ENCODE measurements at places on chromosomes 7 and 10.

GRCh38 chr10:66773472-66773817 is 152.4 kb upstream of the LRRTM3 start:
- DNase-seq = no peak

DNA sequence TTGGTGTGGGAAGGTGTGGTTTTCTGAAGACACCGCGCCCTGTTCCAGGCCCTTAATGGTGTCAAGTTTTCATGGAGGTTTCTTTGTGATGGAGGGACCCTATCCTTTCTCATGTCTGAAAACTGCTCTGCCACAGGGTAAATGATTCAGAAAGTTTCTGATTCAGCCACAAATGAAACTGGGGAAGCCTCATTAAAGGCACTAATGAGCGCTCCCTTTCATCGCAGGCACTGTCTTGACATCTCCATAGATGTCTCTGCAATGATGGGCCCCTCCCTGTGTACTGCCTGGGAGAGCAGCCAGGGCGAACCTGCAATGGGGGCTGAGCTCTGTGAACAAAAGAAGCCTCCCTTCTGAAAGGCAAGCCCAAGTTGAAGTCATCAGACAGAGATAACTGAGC is 355.3 kb downstream of the PRPF18 start:
- DNase-seq = no peak

GRCh38 chr7:27111042-27111750 is 8.7 kb upstream of the HOXA2 start:
- DNase-seq = peak; percentile 95

DNA sequence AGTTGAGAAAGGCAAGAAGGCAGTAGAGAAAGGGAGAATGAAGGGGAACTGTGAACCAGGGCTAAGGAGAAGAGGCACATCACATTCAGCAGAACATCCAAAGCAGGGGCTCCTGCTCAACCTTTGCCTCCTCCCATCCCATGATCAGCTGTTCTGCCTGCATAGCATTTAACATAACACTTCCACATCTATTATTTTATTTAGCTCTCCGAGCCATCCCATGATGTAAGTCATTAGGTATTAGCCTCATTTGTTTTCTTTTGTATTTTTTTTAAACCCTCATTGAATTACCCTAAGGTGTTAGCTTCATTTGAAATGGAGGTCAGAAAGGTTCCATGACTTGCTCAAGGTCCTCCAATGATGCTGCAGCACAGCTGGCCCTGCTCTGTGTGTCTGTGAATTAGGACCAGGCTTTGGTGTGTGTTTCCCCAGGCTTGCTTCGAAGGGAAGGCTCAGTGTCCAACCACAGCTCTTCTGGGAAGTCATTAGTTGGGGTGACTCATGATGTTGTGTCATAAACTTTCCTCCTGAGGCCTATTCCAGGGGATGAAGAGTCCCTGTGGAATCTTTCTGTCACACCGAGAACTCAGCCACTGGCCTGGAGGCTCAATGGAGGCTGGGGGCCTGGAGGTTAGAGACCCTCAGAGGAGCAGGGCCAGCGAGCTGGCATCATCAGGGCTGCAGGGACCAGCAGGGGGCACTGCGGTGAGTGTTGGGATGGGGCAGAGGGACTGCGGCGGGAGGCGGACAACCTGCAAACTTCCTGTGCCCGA is 16.5 kb downstream of the NPFFR1 start:
- peak; percentile 90 for DNase-seq

DNA sequence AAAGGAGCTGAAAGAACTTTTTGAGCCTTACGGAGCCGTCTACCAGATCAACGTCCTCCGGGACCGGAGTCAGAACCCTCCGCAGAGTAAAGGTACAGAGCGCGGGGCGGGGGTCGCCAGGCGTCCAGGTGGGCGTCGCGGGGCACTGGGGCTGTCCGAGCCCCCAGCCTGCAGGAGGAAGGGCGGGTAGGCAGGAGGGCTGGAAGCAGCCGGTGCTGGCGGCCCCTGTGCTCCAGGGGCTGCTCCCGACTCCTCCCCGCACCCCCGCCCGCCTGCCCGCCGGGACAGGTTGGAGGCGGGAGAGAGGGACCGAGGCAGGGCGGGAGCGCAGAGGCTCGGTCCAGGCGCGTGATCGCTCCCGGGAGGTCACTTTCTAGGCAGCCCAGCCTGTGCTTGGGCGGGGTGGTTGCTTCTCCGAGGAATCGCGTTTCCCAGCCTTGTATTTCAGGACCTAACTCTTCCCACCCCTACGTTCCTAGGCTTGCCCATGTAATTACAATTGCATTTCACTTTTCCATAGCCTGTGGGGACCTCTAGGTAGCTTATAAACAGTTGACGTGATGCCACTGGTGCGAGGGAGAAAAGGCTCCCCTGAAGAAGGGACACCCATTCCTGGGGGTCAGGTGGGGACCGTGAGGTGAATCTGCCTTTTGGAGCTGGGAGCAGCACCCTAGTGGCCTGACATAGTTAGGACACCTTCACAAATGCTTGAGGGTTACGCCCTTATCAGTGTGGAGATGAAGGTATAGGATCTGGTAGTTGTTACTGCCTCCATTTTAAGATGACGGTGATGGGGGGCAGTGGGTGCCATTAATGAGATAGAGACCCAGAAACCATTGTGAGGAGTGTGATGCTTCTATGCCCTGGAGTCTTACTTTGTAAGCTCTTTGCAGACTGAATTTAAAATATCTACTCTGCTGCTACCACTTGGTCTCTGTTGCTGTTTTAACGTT is 148.2 kb downstream of the CELF2 start:
- DNase-seq = peak; percentile 42

- no peak for DNase-seq
Measured at GRCh38 chr7:22856416-22856815, 33.8 kb upstream of the TOMM7 start.

DNA sequence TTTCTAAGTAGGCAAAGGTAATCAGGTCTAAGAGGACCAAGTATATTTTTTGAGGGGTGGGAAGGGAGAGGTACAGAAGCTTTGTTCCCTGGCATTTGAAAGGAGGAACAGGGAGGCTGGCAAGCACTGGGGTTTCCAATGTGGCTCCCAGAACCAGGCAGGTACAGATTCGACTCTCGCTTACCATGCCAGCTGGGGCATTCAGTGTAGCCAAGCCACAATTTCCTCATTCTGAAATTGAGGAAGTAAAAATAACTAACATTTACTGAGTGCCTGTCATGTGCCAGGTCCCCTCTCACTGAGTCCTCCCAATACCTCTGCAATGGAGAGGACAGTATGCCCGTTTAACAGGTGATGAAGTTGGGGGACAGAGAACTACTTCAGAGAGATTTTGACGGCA is 45.9 kb upstream of the BET1 start:
- no peak for DNase-seq

DNA sequence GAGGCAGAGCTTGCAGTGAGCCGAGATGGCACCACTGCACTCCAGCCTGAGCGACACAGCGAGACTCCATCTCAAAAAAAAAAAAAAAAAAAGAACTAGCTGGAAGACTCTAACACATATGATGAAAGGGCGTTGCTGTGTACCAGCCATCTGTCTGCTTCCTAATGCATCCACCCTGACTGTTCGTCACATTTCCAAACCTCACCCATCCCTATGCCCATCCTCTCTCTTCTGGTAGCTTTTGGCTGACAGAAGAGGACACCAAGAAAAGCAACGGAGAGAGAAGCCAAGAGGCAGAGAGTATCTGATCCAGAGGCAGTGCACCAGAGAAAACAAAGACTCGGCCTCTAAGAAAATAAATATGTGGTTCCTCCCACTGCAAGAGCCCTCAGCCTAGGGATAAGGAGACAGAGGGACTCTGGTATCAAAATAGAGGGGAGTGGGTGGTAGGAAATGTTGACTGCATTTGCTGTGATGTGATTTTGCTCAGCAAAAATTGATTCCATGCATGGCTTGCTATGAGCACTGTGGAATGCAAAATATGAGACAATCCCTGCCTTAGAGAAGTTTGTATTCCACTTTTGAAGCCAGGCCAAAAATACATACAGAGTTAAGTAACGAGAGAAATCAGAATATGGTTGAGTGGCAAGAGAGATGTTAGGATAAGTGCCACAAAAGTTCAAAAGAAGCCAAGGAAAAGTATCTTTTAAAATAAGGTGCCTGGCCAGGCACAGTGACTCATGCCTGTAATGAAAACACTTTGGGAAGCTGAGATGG is 100.8 kb upstream of the STK17A start:
- peak; percentile 35 for DNase-seq

- no peak for DNase-seq
Measured at GRCh38 chr10:84177541-84178141, 4.0 kb downstream of the GPR15LG start.

DNA sequence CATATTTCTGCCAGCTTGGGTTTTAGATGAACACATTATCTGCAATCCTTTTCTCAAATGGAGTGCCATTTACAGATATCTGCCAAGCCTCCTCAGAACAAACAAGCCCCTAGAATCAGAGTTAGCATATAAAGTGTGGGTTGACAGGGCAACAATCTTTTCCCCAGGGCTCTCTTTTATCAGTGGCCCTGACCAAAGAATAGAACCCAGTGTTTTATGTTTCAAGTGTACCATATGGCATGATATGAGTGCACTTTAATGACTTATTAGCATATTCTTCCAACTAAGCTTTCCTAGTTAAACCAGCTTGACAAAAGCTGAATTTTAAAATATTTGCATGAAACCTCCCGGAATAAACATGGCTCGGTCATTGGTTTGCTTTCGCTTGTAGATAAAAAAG is 57.3 kb downstream of the EVX1 start:
- DNase-seq = no peak

DNA sequence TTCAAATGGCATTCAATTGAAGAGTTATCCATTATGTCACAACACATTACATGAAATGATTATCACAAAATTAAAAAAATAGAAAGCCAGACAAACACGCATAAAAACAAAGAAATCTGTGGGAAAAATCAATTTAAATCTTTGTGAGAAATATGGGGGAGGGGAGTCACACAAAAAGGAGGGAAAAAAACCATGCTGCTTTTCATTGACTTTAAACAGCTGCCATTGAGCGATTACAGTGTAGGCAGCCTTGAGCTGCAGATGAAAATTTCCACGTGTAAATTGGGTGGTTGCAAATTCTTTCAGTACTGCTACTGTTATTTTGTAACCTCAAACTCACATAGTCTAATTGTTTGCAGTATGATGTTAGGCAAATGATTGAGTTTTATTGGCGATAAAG is 889.9 kb upstream of the PHF14 start:
- no peak for DNase-seq

GRCh38 chr7:155570171-155570958 is 24.0 kb upstream of the CNPY1 start:
- DNase-seq = no peak

GRCh38 chr10:48456361-48456804 is 148.5 kb downstream of the ARHGAP22 start:
- no peak for DNase-seq

DNA sequence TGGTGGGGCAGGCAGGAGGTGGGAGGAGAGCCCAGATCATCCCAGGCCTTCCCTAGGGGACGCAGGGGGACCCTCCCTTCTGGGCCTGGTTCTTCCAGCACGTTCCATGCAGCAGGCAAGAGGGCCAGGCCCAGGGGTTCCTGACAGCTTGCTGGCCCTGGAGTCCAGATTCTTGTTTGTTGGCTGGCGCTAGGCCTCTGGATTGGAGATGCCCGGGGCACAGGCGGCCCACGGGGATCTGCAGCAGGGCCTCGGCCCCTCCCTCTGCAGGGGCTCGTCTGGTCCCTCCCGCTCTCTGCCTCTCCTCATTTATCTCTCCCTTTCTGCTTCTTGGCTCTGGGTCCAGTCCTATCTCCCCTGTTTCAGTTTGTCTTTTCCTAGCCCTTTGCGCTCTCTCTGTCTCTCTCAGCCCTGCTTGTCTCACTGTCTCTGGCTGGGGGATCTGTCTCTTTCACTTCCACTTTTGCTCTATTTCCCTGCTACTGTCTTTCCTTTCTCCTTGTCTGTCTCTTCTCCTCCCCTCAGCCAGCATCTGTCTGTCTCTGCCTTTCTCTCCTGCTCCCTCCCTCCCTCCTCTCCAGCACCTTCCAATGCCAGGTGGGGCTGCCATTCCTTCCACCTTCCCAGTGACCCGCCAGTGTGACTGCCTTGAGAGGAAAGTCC is 1.1 kb upstream of the AQP1 start:
- no peak for DNase-seq

GRCh38 chr7:20647908-20648776 is 32.7 kb downstream of the ABCB5 start:
- peak; percentile 47 for DNase-seq

GRCh38 chr10:78910021-78910420 is 158.7 kb upstream of the ZMIZ1 start:
- DNase-seq = no peak

DNA sequence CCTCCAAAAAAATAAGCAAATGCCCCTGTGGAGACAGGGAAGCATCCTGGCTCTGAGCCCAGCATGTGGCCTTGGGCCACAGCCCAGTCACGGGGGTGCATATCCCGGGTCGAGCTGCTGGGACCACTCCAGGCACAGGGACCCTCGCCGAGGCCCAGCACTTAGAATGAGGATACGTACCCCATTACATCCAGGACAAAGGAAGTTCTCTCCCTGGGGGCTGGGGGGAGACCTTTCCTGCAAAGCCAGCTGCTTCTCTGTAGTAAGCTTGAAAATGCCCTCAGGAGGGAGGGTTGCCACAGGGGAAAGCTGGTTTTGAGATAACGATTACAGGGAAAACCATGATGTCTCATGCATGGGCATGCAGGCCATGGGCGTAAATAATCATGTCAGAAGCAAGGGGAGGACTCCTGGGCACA is 75.5 kb downstream of the HIPK2 start:
- DNase-seq = no peak

- DNase-seq = no peak
Measured at GRCh38 chr7:1211611-1212010, 21.1 kb upstream of the UNCX start.
